Activated CD8-positive, alpha-beta T cell treated with anti-CD3 and anti-CD28 coated beads, Interleukin-2, amount 10 ng/mL, durations not matched to agents 7 days and 5 days (primary cell): ENCODE measurements at places on chromosomes 3 and 15. TPM values are rescaled to one million over a fixed set of nuclear protein-coding genes. Genes with fewer than 3 reads are reported as not detected.

SYNPR gene
- not detected for total RNA-seq

POPDC2 gene
- total RNA-seq, result 3.3 TPM

DNA sequence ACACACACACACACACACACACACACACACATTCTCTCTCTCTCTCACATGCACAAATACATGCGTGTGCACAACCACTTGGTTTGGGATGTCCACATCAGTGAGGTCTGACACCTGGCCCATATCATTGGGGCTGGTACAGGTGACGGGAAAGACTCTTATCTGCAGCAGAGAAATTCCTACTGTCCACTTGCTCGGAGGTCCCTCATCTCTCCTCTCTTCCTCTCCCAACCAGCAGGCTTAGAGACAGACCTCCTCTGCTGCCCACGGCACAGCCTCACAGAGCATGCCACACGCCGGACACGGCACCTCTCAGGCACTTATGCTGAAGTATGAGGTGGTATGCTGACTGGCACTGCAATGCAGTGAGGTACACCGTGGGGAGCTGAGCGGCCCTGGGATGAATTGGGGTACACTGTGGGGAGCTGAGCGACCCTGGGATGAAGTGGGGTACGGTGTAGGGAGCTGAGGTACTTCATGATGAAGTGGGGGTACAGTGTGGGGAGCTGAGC lies 41.7 kb downstream of the MAGEF1 start:
- DNase-seq, result no peak

NRG4 gene
- not detected for total RNA-seq

TLR9 gene
- total RNA-seq, result 0.79 TPM

UROC1 gene
- not detected for total RNA-seq

DNA sequence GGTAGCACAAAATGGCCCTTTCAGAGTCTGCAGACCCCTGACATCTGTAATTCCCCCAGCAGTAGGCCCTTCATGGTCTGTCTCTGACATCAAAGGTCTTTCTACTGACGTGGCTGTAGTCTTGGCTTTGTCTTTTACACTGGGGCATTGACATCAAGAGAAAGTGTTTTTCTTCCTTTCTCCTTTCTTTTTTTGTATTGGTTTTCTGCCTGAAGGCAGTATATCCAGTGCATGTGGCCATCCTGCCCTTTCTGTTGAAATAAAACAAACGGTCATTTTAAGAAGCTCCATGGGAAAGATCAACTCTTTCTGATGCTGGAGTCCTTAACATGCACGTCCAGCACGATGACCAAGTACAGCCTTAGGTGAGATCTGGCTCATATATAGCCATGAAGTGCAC lies 106.8 kb upstream of the SAMMSON start:
- DNase-seq, result no peak

- DNase-seq, result no peak
Measured at GRCh38 chr15:55281517-55282228, 7.9 kb downstream of the RAB27A start.

DNA sequence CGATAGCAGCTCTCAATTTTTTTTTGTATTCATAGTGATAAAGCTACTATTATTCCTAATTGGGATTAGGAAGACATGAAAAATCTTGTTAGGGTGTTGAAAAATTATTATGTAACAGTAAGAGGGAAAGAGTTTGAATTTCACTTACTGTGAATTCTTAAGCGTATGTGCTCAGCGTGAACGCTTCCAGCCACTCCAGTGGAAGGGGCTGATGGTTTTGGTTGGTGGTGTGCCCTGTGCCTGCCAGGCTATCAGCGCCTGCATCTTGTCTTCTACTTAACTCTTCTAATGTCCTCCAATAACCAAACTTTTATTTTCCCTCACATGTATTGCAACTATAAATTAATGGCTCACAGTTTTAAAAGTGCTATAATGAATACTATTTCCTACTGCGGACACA lies 22.5 kb downstream of the CDIN1 start:
- DNase-seq, result no peak

DNA sequence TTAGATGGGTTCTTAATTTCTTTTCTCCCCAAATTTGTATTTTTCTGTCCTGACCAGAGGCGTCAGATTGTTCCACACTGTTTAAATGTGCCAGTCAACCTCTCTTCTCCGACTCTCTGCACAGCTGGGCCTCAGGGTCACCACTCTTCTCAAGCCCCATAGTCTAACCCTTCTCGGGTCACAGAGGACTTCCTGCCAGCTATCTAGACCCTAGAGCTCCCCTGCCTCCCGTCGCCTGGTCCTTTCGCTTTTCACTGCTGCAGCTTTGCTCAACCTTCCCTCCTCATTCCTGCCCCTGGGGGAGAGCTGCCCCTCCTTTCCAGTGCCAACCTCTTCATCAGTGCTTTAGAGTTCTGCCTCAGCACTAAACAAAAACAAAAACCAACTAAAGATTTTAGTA lies 151.7 kb downstream of the ATG7 start:
- no peak for DNase-seq

- no peak for DNase-seq
Measured at GRCh38 chr3:31670136-31670535, 137.4 kb downstream of the STT3B start.

ANKRD63 gene
- 0.37 TPM for total RNA-seq

FETUB gene
- not detected for total RNA-seq

DNA sequence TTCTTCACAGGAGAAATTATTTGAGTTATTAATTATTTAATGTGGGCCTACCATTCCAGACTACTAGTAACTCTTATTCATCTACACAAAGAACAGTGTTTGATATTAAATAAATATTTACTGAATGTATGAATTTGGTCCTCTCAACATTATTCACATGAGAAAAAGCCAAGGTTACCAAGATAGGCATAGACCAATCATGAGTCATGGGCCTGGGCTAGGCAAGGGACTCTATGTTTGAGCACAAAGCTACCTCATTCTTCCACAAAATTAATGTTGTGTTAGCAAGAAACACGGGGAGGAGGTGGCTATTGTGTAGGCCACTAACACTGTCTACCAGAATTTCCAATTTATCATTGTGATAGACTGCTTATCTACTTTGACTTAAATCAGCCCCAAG lies 115.7 kb downstream of the SERPINI1 start:
- DNase-seq, result no peak

DNA sequence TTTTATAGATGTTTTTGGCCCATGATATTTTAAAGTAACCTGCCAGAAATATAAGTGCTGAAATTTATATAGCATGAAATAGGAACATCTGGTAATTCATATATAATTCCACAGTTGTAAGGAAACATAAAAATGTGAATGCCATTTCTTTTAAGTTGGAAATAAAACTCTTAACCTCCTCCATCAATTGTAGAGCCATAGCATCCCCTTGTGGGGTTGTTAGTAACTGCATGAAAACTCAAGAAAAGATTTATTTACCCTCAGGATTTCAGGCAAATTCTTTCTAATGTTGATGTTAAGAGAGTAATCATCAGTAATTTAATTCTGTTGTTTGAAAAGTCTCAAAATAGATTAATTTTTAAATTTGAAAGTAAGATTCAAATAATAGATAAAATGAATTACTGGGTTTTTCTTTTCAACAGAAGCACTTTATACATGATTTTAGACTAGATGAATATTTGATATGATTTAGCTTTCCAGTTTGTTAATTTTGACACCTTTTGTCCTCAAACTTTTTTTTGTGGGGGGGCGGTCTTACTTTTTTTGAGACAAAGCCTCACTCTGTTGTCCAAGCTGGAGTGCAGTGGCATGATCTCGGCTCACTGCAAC lies 74.7 kb downstream of the RASA2 start:
- peak; percentile 69 for DNase-seq
